Mucosa of descending colon (tissue), 3 donors: ENCODE measurements at places on chromosomes 2 and 18. TPM values are rescaled to one million over a fixed set of nuclear protein-coding genes. Genes with fewer than 3 reads are reported as not detected.

- no peak for DNase-seq
Observed at GRCh38 chr18:37566479-37567060, 972 bp upstream of the CELF4 start.

The TANC1 gene
- 30.7 TPM for total RNA-seq

- no peak for DNase-seq
Observed at GRCh38 chr2:68653538-68653982, 10.2 kb downstream of the PROKR1 start.

The TBR1 gene
- not detected for total RNA-seq

The CPSF3 gene
- total RNA-seq = 20.9 TPM
